NCI-H1092 treated with DMSO at 0.1 percent for 48 hours (cell line): ENCODE measurements at places on chromosomes 6 and 20.

- no peak for DNase-seq
Observed at GRCh38 chr20:5675103-5676091, 74.8 kb upstream of the SHLD1 start.

DNA sequence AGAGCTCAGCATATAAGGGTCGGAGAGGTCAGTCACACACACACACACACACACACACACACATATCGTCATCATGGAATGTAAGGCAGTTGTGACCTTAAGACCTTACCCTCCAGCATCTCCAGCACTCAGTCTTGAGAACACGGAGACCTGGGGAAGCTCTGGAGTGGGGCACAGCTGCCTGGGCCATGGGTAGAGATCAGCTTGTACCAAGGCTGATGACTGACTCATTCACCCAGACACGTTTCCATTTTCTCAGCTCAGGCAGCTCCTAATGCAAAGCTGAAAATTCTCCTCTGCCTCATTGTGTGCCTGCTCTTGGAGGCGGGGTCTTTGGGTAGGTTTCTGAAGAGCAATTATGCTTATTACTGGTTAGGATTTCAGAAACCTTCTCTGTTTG lies 38.3 kb upstream of the PDYN start:
- no peak for DNase-seq

DNA sequence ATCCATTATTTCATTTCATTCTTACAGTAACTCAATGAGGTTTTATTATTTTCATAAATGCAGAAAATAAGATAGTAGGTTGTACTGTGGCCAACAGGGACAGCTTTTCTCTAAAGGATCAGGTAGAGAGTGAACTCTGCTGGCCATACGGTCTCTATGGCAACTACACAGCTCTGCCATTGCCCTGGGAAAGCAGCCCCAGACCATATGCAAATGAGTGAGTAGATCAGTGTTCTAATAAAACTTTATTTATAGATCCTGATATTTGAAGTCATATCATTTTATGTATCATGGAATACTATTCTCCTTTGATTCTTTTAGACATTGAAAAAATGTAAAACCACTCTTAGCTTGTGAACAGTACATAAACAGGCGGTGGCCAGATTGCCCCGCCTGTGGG lies 192.5 kb upstream of the RREB1 start:
- no peak for DNase-seq

- peak; percentile 10 for DNase-seq
Observed at GRCh38 chr6:5729080-5729434, 277.7 kb downstream of the NRN1 start.

DNA sequence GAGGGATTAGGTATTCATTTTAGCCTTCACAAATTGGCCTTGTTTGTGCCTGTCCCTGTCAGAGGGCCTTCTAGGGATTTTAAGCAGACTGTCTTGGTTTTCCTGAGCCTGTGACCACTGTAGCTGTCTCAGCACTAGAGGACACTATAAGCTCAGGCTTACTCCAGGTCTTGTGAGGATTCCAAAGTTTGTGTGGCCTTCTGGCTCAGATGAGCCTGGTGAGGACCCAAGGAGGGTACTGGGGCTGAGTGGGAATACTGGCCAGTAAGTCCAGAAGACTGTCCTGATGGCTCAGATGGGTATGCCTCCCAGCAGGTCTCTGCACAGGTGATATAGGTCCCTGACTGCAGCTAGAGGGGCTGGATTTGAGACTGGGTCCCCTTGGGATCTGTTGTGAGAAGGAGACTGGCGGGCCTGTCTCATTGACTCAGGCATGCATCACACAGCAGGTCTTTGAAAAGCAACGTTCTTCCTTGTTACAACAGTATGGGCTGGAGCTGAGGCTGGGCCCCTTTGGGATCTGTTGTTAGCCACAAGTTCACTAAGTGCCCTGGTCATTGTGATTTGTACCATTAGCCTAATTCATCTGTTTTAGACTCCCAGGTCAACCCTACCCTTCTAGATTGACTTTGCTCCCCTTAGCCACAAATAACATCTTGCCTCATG lies 26.3 kb upstream of the TFB1M start:
- DNase-seq, result no peak

DNA sequence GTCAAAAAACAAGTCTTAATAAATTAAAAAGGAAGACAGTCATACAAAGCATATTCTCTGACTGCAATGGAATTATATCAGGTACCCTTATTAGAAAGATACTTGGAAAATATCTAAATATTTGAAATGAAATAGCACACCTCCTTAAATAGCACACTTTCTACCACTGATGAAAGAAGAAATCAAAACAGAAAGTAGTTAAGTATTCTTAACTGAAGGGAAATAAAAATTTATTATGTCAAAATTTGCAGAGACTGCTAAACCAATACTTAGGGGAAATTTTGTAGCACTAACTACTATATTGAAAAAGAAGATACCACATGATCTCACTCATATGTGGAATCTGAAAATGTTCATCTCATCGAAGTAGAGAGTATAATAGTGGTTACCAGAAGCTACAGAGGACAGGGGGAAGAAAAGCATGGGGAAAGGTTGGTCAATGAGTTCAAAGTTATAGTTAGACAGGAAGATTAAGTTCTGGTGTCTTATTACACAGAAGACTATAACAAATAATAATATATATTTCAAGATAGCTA lies 112.2 kb downstream of the ASCC3 start:
- no peak for DNase-seq

DNA sequence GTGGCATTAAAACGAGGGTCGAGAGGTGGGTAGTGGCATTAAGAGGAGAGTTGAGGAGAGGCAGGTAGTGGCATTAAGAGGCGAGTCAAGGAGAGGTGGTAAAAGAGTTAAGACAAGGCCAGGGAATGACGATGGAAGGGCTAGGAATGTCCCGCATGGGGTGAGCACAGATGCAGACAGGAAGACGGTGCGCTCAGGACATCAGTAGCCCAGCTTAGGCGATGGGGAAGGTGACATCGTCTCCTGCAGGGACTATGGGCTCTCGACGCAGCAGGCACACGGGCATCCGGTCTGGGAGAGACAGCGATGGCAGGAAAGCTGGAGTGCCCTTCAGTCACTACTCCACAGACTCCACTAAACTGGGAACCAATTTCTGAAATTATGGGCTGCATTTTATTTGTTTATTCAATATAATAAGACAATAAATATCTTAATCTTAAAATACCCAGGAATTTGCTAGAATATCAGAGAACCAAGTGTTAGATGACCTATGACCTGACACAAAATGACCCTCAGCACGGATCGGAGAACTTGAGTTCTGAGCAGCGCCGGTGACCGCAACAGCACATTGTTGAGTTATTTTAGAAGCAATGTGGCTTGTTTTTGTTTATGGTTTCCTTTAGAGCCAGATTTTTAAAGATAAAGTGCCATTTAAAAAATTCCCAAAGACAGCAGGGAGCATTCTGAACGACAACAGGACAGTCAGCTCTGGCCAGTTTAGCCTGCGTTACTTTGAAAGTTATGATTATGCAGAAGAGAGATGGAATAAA lies 177.7 kb downstream of the SMOC2 start:
- DNase-seq, result no peak

DNA sequence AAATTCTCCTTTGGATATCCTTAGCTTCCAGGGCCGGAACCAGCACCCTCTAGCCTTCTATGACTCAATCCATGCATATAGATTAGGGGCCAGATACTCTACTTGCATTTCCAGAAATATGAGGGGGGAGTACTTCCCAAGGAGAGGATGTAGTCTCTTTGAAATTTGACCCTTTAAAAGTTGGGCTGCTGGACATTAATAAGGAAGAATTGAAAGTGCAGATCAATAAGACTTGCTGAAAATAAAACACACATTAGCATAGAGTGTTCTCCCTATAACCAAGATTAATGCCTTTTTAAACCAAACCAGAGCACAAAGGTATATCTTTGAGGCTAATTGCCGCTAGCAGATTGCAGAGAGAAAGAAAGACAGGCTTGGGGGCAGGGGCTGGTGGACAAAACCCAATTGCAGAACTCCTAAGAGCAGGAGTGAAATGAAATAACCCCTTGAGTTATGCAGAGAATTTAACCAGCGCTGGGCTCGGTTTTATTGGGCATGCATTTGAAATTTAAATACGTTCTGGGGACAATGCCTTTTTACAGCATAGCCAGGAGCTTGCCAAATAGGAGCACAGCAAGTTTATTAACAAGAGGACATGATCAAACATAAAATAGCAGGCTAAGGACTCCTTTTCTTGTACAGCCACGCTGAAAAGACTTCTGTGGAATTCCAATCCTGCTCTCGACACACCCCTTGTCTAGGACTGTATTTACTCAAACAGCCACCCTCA lies 108.2 kb upstream of the SALL4 start:
- DNase-seq, result no peak

DNA sequence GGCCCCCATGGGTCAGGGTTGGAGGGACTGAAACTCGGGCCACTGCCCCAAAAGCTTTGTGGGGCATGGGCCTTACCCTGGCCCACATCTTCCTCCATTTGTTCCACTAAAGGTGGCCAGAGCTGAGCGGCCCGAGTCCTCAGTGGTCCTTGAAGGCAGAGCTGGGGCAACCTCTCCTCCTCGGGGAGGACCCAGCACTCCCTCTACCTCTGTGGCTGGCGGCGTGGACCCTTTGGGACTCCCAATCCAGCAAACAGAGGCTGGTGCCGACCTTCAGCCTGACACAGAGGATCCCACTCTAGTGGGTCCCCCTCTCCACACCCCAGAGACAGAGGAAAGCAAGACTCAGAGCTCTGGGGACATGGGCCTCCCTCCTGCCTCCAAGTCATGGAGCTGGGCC lies 9.3 kb downstream of the LPIN3 start:
- DNase-seq, result no peak

GRCh38 chr6:12119085-12119588 lies 107.0 kb downstream of the HIVEP1 start:
- DNase-seq, result no peak

- DNase-seq, result no peak
Observed at GRCh38 chr6:41732591-41733359, 2.6 kb downstream of the TFEB start.

DNA sequence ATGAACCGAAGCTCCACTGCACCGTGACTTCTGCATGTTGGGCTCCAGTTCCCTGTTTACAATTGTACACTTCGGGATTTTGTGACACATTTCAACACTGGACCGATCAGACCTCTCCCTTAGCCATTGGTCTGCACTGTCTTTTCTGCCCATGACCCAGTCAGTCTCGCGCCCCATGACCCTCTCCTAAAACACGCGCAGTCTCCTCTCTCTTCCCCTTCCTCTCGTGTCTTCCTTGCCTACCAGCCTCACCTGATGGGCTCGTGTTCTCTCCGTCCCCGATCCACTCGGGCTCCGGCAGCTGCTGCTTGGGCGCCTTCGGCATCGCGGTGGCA lies 535 bp upstream of the ABCF1 start:
- DNase-seq, result no peak

DNA sequence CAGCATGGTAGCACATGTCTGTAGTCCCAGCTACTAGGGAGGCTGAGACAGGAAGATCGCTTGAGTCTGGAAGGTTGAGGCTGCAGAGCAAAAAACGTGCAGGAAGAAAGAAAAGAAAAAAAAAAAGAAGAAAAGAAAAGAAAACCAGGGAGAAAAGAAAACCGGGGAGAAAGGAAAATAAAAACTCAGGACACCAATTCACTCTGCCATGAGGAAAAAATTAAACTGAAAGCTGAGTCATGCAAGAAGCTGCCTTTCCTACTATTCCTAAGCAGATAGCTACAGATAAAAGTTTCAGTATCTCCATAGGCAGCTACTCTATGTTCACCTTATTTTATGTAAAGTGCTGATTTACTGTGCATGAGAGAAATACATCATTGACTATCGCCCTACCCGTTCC lies 10.5 kb downstream of the PTGIS start:
- no peak for DNase-seq

DNA sequence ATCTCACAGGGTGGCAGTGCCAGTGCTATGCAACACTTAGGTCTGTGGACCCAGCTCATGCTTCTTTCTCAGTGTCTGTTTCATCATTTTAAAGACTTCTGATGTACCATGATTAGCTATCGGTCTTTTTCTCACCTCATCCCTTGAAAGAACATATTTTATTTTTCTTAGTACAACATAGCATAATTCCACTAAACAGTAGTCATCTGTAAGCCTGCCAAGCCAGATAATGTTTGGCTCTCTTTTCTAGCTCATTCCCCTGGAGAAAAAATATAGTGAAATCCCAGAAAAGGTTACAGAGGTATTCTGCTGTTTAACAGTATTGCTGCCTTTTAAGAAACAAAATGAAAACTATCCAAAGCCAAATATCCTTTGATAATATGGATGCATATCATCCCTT lies 177.0 kb upstream of the MMS22L start:
- DNase-seq, result no peak
